ENCODE measurements at places on chromosomes 2 and 18.
A peak's percentile ranks its signal among the peaks of the same experiment; 100 is the strongest.

GRCh38 chr18:1014509-1014908 is 109.8 kb downstream of the ADCYAP1 start:
- H3K36me3 ChIP-seq, result no peaks in the 10 kb centered on the region
- no peak overlapping the region for H3K27ac ChIP-seq
- DNase-seq, result no peak
- H3K27me3 ChIP-seq, result no peaks in the 10 kb centered on the region

GRCh38 chr18:4286256-4286655 is 168.9 kb downstream of the DLGAP1 start:
- no peak overlapping the region for H3K4me3 ChIP-seq
- DNase-seq, result no peak
- no peaks in the 10 kb centered on the region for H3K27me3 ChIP-seq
- no peaks in the 10 kb centered on the region for H3K36me3 ChIP-seq
- no peaks in the 10 kb centered on the region for H3K4me1 ChIP-seq
- no peak overlapping the region for H3K27ac ChIP-seq

DNA sequence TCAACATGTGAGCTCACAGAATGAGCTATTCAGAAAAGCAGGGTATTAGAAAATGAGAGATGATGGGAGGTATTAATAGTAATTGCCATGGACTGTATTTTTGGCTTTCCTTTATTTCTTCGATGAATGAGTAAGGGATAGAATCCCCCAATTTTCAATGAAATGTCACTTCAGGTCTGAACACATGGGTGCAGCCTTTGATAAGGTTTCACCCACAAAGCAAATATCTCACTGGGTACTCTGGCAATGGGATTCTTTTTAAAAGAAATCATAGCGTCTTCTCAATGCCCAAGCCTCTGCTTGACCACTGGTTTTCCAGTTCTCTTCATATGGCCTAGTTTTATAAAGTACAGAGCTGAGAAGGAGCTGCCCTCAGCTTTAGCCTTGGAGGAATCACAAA is 610.5 kb upstream of the FANCL start:
- H3K27me3 ChIP-seq, result no peaks in the 10 kb centered on the region
- no peak overlapping the region for H3K4me3 ChIP-seq
- H3K4me1 ChIP-seq, result no peaks in the 10 kb centered on the region
- DNase-seq, result no peak

DNA sequence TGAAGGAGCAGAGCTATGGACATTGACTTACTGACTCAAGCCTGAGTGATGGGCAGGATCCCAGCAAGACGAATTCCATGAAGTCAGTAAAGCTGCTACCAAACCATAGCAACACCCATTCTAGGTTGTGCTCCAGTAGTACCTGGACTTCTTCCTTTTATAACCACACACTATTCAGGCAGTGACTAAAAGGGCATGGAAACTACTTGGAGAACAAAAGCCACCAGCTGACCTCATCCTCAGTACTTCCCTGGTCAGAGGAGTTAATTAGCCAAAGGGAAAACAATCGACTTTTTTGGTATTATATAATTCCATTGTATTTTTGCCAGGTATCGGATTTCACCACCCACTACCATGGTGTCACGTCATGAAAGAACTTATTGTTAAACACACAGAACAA is 237.1 kb downstream of the TTC32 start:
- H3K4me1 ChIP-seq, result no peaks in the 10 kb centered on the region
- no peaks in the 10 kb centered on the region for H3K27me3 ChIP-seq

DNA sequence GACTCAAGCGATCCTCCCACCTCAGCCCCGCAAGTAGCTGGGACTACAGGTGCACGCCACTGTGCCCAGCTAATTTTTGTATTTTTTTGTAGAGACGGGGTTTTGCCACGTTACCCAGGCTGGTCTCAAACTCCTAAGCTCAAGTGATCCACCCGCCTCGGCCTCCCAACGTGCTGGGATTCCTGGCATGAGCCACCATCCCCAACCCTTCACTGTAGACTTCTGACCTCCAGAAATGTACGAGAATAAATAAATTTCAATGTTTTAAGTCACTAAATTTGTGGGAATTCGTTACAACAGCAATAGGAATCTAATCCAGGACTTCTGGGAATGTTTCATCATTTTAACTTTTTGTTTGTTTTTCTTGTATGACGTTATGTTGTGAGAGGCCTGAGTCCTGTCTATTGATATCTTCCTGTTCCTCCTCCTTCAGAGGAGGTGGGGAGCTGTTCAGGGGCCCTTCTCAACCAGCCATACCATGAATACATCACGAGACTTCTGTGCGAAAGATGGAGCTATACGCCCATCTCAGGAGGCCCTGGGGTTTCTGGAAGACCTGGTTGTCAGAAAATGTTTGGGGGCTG is 40.0 kb downstream of the TEX44 start:
- H3K4me1 ChIP-seq, result no peaks in the 10 kb centered on the region
- H3K27me3 ChIP-seq, result no peaks in the 10 kb centered on the region
- no peaks in the 10 kb centered on the region for H3K36me3 ChIP-seq
- H3K27ac ChIP-seq, result no peak overlapping the region
- no peak overlapping the region for H3K4me3 ChIP-seq

DNA sequence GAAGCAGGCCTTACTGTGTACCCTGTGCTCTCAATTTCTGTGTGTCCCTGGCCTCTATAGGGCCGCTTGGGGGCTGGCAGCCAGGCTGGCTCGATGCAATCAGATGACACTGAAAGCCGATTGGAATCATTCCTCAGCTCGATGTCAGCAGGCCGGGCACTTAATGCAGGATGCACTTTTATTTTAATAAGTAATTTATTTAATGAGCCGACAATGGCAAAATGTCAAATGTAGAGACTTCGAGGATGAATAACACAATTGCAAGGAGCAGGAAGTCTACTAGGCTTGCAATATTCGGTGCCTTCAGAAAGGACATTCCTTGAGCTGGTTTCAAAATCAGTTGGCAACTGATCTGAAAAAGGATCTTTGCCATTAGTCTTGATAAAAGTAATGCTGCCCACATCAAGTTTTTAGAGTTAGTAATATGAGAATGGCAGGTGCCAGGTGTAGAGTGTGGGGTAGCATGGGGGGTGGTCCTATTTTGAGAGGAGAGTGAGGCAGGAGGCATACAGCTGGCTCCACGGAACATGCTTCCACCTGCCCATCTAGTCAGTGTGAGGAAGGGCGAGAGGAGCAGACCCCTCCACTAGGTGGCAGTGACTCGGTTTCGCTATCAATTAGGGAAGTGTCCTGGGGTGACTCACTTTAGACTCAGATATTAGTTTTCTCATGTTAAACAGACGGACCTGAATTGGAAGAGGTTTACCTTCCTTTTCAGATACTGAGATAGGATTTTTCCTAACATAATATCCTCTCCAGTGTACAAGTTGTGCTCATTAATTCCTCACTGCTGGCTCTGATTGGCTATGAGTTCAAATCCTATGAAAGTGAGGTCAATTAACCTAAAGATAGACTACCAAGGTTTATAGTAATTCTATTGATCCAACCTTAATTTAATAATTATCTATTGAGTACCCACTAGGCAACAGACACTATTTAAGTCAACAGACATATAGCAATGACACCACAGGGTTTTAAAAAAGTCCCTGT is 80.9 kb downstream of the NABP1 start:
- H3K4me1 ChIP-seq, result no peaks in the 10 kb centered on the region
- H3K4me3 ChIP-seq, result no peak overlapping the region
- DNase-seq, result peak; percentile 43
- no peak overlapping the region for H3K27ac ChIP-seq
- H3K27me3 ChIP-seq, result no peaks in the 10 kb centered on the region

- no peaks in the 10 kb centered on the region for H3K4me1 ChIP-seq
- no peak overlapping the region for H3K27ac ChIP-seq
These were observed 117.0 kb downstream of the MGAT5 start for GRCh38 chr2:134370655-134371445.

DNA sequence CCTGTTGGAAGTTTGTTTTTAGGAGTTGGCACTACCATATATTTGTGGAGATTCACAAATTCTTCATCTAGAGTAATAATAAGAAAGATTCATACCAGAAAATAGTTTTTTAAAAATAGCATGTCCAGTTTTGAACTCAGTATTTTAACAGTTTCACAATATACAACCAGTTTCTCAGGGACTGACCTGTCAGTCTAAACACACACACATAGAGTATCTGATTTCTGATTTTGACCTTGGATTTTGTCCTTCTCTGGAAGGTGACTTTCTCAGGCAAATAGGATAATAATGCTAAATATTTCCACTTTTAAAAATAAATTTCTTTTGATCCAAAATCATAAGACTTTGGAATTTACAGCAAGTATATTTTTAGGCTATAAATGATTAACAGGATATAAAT is 32.0 kb downstream of the MFSD6 start:
- H3K4me3 ChIP-seq, result no peak overlapping the region
- H3K27ac ChIP-seq, result no peak overlapping the region
- peaks cover 1% of the 10 kb centered on the region for H3K36me3 ChIP-seq
- DNase-seq, result no peak
- H3K4me1 ChIP-seq, result peaks cover 33% of the 10 kb centered on the region

- peaks cover 8% of the 10 kb centered on the region for H3K4me1 ChIP-seq
- no peaks in the 10 kb centered on the region for H3K36me3 ChIP-seq
- no peak overlapping the region for H3K4me3 ChIP-seq
- no peak for DNase-seq
- H3K27me3 ChIP-seq, result no peaks in the 10 kb centered on the region
These were observed 214.1 kb upstream of the COPS8 start for GRCh38 chr2:236871500-236872001.

- no peaks in the 10 kb centered on the region for H3K36me3 ChIP-seq
- H3K4me1 ChIP-seq, result no peaks in the 10 kb centered on the region
- no peak overlapping the region for H3K27ac ChIP-seq
- no peaks in the 10 kb centered on the region for H3K27me3 ChIP-seq
- no peak overlapping the region for H3K4me3 ChIP-seq
These were observed 38.4 kb downstream of the SLC9A2 start for GRCh38 chr2:102657770-102658169.

DNA sequence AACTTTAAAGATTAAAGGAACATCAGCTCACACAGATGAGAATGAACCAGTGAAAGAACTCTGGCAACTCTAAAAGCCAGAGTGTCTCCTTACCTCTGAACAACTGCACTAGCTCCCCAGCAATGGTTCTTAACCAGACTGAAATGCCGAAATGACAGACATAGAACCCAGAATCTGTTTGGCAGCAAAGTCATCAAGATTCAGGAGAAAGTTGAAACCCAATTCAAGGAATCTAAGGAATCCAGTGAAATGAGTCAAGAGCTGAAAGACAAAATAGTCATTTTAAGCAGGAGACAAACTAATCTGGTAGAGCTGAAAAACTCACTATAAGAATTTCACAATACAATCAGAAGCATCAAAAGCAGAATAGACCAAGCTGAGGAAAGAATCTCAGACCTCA is 72.0 kb downstream of the STRADB start:
- no peaks in the 10 kb centered on the region for H3K4me1 ChIP-seq
- no peak overlapping the region for H3K4me3 ChIP-seq
- H3K27me3 ChIP-seq, result no peaks in the 10 kb centered on the region
- no peak overlapping the region for H3K27ac ChIP-seq
- H3K36me3 ChIP-seq, result no peaks in the 10 kb centered on the region

DNA sequence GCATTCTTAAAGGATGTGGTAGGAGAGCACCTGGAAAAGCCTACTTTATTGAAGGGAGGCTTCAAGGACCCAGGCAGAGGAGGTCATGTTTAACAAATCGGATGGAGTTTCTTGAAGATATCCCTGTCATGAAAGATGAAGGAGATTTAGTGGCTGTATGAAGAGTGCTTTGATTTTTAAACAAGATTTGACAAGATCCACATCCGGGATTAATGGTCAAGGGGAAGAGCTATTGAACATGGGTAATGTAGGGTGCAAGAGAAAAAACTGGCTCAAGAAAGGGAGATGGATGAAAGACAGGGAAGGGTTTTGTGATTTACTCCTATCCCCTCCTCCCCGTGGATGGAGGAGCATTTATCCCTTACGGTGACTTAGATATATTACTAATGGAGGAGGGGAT is 113.1 kb upstream of the OSR1 start:
- no peak overlapping the region for H3K27ac ChIP-seq
- DNase-seq, result no peak
- H3K27me3 ChIP-seq, result no peaks in the 10 kb centered on the region
- H3K4me3 ChIP-seq, result no peak overlapping the region

- H3K36me3 ChIP-seq, result no peaks in the 10 kb centered on the region
- H3K27me3 ChIP-seq, result no peaks in the 10 kb centered on the region
- H3K27ac ChIP-seq, result no peak overlapping the region
- peaks cover 10% of the 10 kb centered on the region for H3K4me1 ChIP-seq
- no peak overlapping the region for H3K4me3 ChIP-seq
These were observed 5.6 kb downstream of the ITGB1BP1 start for GRCh38 chr2:9417725-9418124.

Measured in body of pancreas (tissue), 4 donors.